ENCODE measurements at places on chromosomes 12 and 14. TPM values are rescaled to one million over a fixed set of nuclear protein-coding genes. Genes with fewer than 3 reads are reported as not detected.
A peak's percentile ranks its signal among the peaks of the same experiment; 100 is the strongest.

DNA sequence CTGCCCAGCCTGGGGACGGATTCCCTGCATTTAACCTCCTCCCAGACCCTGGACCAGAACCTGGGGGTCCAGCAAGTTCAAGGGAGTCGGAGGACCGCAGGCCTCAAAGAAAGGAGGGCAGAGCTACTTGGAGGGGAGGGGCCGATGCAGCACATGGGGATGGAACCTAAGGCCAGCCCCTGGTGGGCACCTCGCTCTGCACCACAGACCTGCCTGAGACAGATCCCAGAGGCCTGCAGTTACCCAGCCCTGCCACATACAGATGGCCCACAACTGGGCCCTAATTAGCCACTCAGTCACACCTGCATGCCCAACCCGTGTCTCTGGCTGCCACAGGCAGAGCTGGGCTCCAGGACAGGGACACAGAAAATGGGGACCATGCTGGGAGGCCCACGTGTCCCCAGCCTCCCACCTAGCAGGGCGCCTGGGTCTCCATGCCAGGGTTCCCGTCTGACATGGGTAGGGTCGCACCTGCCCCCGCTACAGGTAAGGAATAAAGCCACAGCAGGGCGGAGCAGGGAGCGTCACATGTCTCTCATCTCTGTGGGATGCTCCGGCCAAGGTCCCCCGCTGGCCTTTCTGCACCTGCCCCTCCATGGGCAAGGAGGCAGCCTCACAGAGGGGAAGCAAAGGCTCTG lies 16.7 kb downstream of the AKT1 start:
- H3K27me3 ChIP-seq, result no peaks in the 10 kb centered on the region
- no peak overlapping the region for H3K27ac ChIP-seq
- no peak for DNase-seq
- H3K4me3 ChIP-seq, result no peak overlapping the region
- H3K4me1 ChIP-seq, result no peaks in the 10 kb centered on the region

DNA sequence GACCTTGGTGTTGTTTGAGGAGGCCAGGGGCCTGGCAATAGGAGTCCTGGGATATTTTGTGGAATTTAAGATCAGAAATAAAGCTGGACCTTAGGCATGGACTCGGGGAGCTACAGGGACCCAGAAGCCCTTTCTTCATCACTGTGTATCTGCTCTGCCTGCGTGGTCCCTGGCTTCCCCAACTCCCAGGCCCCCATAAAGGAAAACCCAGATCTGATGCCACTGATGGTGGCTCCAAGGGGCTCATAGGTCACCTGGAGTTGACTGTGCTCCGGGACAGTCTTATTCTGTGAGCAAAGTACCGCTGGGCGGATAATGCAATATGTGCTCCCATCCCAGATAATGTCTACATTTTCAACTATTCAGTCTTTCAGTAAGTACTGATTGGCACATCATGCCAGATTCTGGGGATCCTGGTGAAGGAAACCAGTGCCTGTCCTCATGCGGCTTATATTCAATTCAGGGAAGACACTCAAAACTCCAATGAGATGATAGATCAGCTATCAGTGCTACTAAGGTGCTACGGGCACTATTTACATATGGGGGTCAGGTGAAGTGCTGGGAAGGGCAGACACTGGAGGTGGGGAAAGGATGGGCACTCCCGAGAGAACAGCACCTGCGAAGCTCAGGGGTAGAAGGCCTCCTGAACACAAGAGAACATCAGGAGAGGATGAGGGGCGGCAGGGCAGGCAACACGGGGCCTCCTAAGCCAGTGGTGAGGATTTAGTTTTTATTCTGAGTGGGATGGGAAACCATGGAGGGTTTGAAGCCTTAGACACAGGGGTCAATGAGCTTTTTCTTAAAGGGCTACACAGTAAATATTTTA lies 5.5 kb upstream of the SELPLG start:
- H3K4me1 ChIP-seq, result peaks cover 89% of the 10 kb centered on the region
- H3K27ac ChIP-seq, result no peak overlapping the region
- no peaks in the 10 kb centered on the region for H3K36me3 ChIP-seq
- H3K27me3 ChIP-seq, result no peaks in the 10 kb centered on the region
- no peak overlapping the region for H3K4me3 ChIP-seq

- DNase-seq, result no peak
- H3K27ac ChIP-seq, result no peak overlapping the region
- no peaks in the 10 kb centered on the region for H3K27me3 ChIP-seq
These were observed 19.9 kb downstream of the SLC35F4 start for GRCh38 chr14:57845802-57846531.

- H3K27me3 ChIP-seq, result no peaks in the 10 kb centered on the region
- H3K27ac ChIP-seq, result no peak overlapping the region
- H3K36me3 ChIP-seq, result no peaks in the 10 kb centered on the region
- H3K4me3 ChIP-seq, result no peak overlapping the region
- no peak for DNase-seq
These were observed 13.3 kb upstream of the OAS3 start for GRCh38 chr12:112924986-112925385.

DNA sequence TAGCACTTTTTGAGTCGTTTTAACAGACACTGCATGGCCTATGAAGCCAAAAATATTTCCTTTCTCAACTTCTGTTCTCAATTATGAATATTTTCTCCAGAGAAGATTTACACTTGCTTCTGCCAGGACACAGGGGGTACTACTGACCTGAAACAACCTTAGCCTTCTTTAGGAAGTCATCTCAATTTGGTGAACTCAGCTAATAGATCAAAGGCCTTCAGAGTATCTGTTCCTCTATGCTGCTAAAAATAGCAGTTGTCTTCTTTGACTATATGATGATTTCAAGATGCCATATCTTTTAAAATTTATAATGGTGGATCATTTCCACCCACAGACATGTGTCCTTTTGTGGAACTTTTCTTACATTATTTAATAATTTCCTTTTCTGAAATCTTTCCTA lies 14.0 kb upstream of the NDUFA12 start:
- no peak overlapping the region for H3K4me3 ChIP-seq
- no peaks in the 10 kb centered on the region for H3K4me1 ChIP-seq
- peaks cover 11% of the 10 kb centered on the region for H3K36me3 ChIP-seq
- no peaks in the 10 kb centered on the region for H3K27me3 ChIP-seq
- DNase-seq, result no peak

DNA sequence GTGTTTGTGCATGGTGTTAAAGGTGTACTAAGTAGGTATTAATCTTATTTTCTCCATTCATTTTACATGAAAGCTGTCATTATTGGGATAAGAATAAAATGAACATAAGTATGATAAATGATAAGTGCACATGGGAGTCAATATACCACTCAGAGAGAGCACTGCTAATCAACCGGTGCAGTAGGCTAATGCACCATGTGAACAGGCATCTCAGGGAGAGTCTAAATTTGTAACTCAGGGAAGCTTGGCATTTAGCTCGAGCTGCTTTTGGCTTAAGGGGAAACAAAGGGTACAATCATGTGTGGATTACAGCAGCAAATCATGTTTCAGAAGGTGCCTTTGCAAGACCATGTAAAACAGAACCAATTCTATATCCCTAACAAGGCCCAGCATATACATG lies 127.4 kb downstream of the MGST1 start:
- no peaks in the 10 kb centered on the region for H3K36me3 ChIP-seq
- H3K27ac ChIP-seq, result no peak overlapping the region
- H3K4me3 ChIP-seq, result no peak overlapping the region
- no peaks in the 10 kb centered on the region for H3K4me1 ChIP-seq
- H3K27me3 ChIP-seq, result no peaks in the 10 kb centered on the region

DNA sequence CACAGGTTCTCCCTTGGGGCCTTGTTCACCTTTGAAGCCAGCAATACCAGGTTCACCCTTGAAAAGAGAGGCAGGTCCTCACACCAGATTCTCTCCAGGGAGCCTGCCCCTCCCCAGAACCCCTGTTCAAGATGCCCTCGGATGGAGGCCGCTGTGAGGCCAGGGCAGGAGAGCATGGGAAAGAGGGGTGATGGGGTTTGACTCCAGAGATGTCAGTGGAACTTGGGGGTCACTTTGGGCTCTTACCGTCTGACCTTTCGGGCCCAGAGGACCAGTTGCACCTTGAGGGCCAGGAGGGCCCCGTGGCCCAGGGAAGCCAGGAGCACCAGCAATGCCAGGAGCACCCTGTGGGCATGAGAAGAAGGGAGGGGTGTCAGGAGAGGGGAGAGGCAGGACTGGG lies 17.4 kb downstream of the COL2A1 start:
- H3K27me3 ChIP-seq, result no peaks in the 10 kb centered on the region
- no peak overlapping the region for H3K4me3 ChIP-seq
- no peak for DNase-seq
- H3K36me3 ChIP-seq, result no peaks in the 10 kb centered on the region

- no peaks in the 10 kb centered on the region for H3K4me1 ChIP-seq
- no peak overlapping the region for H3K4me3 ChIP-seq
- no peaks in the 10 kb centered on the region for H3K27me3 ChIP-seq
- H3K27ac ChIP-seq, result no peak overlapping the region
- no peaks in the 10 kb centered on the region for H3K36me3 ChIP-seq
These were observed 33.6 kb upstream of the TMEM132D start for GRCh38 chr12:129937426-129937825.

DNA sequence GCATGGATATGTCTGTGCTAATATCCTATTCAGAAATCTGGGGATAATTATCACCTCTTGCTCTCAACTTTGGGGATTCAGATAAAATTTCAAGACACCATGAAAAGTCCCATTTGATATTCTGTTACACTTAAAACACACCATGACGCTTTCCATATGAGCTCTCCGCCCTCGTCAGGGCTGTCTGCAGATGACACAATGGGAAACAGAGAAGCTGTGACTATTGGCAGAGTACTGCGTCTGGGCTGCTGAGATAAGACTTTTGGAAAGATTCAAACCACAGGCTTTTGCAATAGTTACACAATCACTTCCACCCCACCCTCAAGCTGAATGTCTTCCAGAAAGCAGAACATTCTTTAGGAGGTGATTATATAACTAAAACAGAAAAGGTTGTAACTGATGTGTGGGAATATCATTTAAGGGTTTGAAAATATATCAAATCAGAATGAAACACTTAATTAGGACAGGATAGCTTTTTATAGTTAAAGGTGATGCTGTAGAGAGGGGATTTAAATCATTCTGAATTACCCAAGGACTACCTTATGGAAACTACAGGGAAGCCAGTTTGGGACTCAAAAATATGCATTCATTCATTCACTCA lies 75.3 kb upstream of the TMPO start:
- H3K27ac ChIP-seq, result no peak overlapping the region
- H3K4me1 ChIP-seq, result no peaks in the 10 kb centered on the region
- H3K27me3 ChIP-seq, result 0 out of 2 replicates have a peak, but pooled peaks cover 3% of the 10 kb centered on the region
- H3K4me3 ChIP-seq, result no peak overlapping the region
- no peak for DNase-seq

DNA sequence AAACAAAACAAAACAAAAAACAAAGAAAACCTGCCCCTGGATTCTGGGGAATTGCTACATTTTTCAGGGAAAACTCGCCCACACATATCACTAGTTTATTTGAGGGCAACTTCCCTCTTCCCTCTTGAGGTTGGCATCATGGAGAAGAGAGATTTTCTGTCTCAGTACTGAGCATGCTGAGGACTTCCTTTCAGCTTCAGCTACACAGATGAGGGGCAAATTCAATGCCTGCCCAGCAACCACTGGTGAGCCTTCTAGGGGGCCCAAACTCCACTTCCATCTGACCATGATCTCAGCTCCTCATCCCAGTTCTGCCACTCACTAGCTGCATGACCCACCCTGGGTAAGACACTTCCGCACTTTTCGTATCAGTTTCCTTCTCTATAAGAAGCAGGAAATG lies 63.1 kb upstream of the SCN8A start:
- no peaks in the 10 kb centered on the region for H3K36me3 ChIP-seq
- no peaks in the 10 kb centered on the region for H3K27me3 ChIP-seq
- no peak overlapping the region for H3K4me3 ChIP-seq
- DNase-seq, result no peak
- no peaks in the 10 kb centered on the region for H3K4me1 ChIP-seq

DNA sequence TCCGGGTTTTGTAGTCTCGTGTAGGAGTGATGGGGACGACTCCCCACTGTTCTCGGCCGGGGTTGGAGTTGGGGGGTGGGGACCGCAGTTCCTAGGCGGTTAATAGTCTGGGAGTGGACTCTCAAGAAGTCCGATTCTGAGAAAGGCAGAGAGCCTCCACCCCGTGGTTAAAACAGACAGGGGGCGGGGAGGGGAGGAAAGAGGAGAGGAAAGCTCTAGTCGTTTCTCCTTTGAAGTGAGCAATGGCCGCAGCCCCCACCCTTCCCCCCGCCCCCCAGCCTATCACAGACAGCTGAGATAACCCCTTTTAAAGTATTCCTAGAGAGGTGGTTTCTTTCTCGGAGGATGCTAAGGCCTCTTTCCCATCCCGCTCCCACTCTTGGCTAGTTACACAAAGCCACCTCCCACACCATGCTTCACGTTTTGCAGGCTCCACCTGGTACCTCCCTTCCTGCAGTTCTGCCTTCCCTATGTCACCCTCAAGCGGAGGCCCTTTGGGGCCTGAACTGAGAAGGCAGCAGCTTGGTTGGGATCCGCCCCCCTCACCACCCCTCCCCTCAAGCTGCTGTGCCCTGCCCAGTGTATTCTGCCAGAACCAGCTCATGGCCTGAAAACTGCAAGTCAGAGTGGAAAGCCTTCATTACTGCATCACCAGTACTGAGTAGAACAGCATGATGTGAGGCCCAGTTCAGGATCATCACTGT lies 853 bp downstream of the USP5 start:
- H3K4me3 ChIP-seq, result peak overlapping the region; percentile 90
- no peaks in the 10 kb centered on the region for H3K27me3 ChIP-seq
- peaks cover 40% of the 10 kb centered on the region for H3K4me1 ChIP-seq
- DNase-seq, result peak; percentile 80
- H3K27ac ChIP-seq, result peak overlapping the region; percentile 58
- peaks cover 20% of the 10 kb centered on the region for H3K36me3 ChIP-seq

- no peak overlapping the region for H3K27ac ChIP-seq
- no peak for DNase-seq
- no peaks in the 10 kb centered on the region for H3K27me3 ChIP-seq
- no peak overlapping the region for H3K4me3 ChIP-seq
- H3K4me1 ChIP-seq, result peaks cover 10% of the 10 kb centered on the region
- no peaks in the 10 kb centered on the region for H3K36me3 ChIP-seq
These were observed 1.7 kb downstream of the PPM1H start for GRCh38 chr12:62933220-62933601.

DNA sequence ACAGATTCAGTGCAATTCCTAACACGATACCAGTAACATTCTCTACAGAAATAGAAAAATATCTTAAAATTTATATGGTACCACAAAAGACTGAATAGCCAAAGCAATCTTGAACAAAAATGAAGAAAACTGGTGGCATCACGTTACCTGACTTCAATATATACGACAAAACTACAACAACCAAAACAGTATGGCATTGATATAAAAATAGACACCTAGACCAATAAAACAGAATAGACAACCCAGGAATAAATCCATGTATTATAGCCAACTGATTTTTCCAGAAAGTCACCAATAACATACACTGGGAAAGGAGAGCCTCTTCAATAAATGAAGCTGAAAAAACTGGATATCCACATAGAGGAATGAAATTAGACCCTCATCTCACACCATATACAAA lies 5.7 kb downstream of the KLRK1 start:
- no peak for DNase-seq
- no peak overlapping the region for H3K4me3 ChIP-seq
- no peaks in the 10 kb centered on the region for H3K27me3 ChIP-seq
- no peaks in the 10 kb centered on the region for H3K4me1 ChIP-seq
- no peak overlapping the region for H3K27ac ChIP-seq
- no peaks in the 10 kb centered on the region for H3K36me3 ChIP-seq

Gene RBP5
- total RNA-seq, result not detected

Gene GPR84
- 0.29 TPM for total RNA-seq

Gene TMEM229B
- 60.2 TPM for total RNA-seq

Gene STAT2
- total RNA-seq, result 93.5 TPM

Gene TM9SF1
- 49.0 TPM for total RNA-seq

Gene SIX1
- total RNA-seq, result 0.56 TPM

Gene MSI1
- total RNA-seq, result not detected

Gene HOXC9
- total RNA-seq, result not detected

Gene PRMT5
- 152 TPM for total RNA-seq

Gene REM2
- total RNA-seq, result not detected

Gene VRTN
- total RNA-seq, result not detected

Gene SLC25A47
- total RNA-seq, result not detected

All from Karpas-422 (cell line).